EH (cell line): ENCODE measurements at places on chromosomes 4 and X.
A peak's percentile ranks its signal among the peaks of the same experiment; 100 is the strongest.

GRCh38 chrX:40945361-40945713, 139.9 kb upstream of the USP9X start:
- DNase-seq: peak; percentile 73

- peak; percentile 93 for DNase-seq
Measured at GRCh38 chrX:16462912-16463311, 187.0 kb upstream of the S100G start.

DNA sequence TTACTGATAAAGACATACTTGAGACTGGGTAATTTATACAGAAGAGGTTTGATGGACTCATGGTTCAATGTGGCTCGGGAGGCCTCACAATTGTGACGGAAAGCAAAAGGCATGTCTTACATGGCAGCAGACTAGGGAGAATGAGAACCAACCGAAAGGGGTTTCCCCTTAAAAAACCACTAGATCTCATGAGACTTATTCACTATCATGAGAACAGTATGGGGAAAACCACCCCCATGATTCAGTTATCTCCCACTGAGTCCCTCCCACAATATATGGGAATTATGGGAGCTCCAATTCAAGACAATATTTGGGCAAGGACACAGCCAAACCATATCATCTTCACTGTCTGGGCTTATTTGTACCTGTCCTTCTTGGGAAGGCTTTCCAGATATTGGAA, 22.8 kb upstream of the MUC7 start:
- no peak for DNase-seq

GRCh38 chr4:49032440-49033161, 46.5 kb downstream of the CWH43 start:
- peak; percentile 30 for DNase-seq

DNA sequence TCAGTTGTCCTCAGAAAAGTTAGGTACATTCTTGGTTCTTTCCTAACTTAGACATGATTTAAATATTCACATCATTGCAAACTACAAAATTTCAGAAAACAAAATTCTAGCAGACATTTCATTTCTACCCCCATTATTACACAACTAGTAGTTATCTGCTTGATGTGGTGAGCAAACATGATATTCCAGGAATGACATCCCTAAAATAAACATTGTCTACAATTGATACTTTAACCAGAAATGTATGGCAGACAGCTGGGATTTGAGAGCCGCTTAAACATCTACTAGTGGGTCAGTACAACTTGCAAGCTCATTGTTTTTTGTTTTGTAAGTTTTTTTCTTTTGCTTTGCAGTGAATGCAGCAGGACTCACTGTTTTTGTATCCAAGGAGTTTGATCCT, 32.1 kb upstream of the AMBN start:
- DNase-seq: no peak

DNA sequence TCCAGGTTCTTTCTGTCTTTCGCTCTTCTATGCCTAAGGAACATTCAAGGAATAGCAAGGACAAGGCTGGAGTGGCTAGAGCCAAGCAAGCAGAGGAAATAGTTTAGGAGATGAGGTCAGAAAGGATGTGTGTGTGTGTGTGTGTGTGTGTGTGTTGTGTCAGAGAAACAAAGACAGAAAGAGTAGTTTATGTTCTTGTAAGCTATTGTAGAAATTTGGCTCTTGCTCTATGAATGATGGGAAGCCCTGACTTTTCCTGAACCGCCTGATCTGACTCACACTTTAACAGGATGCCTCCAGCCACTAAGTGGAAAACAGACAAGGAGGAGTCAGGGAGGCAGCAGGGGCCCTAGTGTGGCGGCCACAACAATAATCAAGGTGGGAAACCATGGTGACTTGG, 39.7 kb downstream of the LGI2 start:
- peak; percentile 73 for DNase-seq

GRCh38 chr4:12270546-12270945, 841.9 kb upstream of the HS3ST1 start:
- no peak for DNase-seq

- peak; percentile 44 for DNase-seq
Measured at GRCh38 chr4:82851885-82852750, 38.8 kb downstream of the SEC31A start.
